ENCODE measurements at places on chromosomes 6 and 20. TPM values are rescaled to one million over a fixed set of nuclear protein-coding genes. Genes with fewer than 3 reads are reported as not detected.
A peak's percentile ranks its signal among the peaks of the same experiment; 100 is the strongest.

- no peaks in the 10 kb centered on the region for H3K36me3 ChIP-seq
- H3K27ac ChIP-seq, result no peak overlapping the region
- H3K27me3 ChIP-seq, result peaks cover 22% of the 10 kb centered on the region
- no peak overlapping the region for H3K4me3 ChIP-seq
- DNase-seq, result no peak
- H3K4me1 ChIP-seq, result peaks cover 2% of the 10 kb centered on the region
Observed at GRCh38 chr6:125759959-125760457, 10.6 kb downstream of the HEY2 start.

GRCh38 chr6:13445005-13445743 is 42.2 kb downstream of the GFOD1 start:
- DNase-seq, result peak; percentile 39
- H3K4me3 ChIP-seq, result no peak overlapping the region
- no peak overlapping the region for H3K27ac ChIP-seq
- no peaks in the 10 kb centered on the region for H3K27me3 ChIP-seq

DNA sequence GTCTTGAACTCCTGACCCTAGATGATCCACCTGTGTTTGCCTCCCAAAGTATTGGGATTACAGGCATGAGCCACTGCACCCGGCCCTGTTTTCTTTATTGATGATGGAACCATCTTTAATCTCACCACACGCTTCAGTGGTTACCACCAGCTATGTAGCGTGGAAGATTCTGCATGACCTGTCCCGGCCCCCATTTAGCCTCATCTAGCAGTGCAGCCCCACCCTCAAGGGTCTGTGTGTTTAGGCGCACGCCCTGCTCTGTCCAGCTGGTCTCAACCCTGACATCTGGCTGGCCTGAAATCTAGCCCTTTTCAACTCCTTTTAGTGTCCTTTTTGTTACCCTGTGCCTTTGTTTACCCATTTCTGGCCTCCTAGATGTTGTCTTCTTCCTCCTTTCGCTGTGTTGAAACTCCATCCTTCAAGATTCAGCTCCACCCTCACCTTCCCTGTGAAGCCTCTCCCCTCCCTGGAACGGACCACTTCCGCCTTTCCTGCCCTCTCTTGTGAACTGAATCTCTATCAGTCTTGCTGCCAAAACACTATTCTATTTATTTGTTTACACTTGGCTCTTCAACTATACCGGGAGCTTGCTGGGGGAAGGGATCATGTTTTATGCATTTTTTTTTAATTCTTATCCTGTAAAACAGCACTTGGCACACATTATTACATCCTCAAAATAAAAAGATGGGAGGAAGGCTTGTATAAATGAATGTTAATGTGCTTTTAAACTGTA is 101.0 kb upstream of the MTHFD1L start:
- no peak overlapping the region for H3K27ac ChIP-seq
- H3K4me3 ChIP-seq, result no peak overlapping the region
- H3K36me3 ChIP-seq, result no peaks in the 10 kb centered on the region
- H3K4me1 ChIP-seq, result no peaks in the 10 kb centered on the region
- DNase-seq, result no peak
- H3K27me3 ChIP-seq, result no peaks in the 10 kb centered on the region

GRCh38 chr20:35866418-35867202 is 87.7 kb downstream of the SCAND1 start:
- H3K4me3 ChIP-seq, result no peak overlapping the region
- H3K27ac ChIP-seq, result no peak overlapping the region
- H3K36me3 ChIP-seq, result peaks cover 8% of the 10 kb centered on the region
- no peak for DNase-seq
- no peaks in the 10 kb centered on the region for H3K27me3 ChIP-seq

DNA sequence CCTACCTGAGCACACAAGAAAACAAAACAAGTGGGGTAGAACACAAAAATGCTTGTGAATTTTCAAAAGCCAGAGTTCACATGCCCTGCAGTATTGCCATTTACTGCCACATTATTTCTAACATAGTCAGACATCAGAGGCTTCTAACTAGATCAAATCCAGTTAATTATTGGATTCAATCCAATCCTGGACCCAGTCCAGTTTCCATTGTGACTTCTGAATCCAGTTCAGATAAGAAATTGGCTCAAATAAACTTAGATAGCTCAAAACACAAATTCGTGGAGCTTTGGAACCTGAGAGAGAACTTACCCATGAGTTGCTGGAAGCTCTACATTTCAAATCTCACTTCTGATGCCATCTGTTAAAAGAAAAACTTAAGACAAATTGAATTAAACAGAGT is 85.2 kb upstream of the ANKEF1 start:
- H3K36me3 ChIP-seq, result no peaks in the 10 kb centered on the region
- no peak overlapping the region for H3K27ac ChIP-seq
- no peaks in the 10 kb centered on the region for H3K4me1 ChIP-seq
- H3K4me3 ChIP-seq, result no peak overlapping the region

DNA sequence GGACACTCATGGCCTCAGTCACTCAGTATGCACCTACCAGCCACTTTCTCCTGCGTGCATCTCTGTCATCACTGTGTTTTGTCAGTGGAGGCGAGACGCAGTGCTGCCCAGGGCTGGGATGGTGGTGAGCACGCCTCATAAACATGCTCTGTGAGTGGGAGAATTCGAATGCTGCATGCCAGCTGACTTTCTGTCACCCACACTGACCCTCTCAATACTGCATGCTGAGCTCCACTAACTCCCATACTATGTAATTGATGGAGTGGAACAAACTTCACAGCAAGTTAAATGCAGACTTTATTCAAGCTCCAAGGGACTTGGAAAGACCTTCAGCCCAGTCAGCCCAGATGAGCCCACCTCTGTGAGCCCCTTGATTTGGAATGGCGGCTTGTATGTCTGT is 22.7 kb upstream of the GGTLC1 start:
- no peaks in the 10 kb centered on the region for H3K36me3 ChIP-seq
- H3K27me3 ChIP-seq, result no peaks in the 10 kb centered on the region
- H3K4me1 ChIP-seq, result no peaks in the 10 kb centered on the region
- H3K27ac ChIP-seq, result no peak overlapping the region
- DNase-seq, result no peak

GRCh38 chr6:75076009-75076408 is 129.8 kb downstream of the COL12A1 start:
- H3K36me3 ChIP-seq, result no peaks in the 10 kb centered on the region
- no peaks in the 10 kb centered on the region for H3K27me3 ChIP-seq
- no peak overlapping the region for H3K4me3 ChIP-seq
- H3K27ac ChIP-seq, result no peak overlapping the region

- H3K4me1 ChIP-seq, result no peaks in the 10 kb centered on the region
- H3K4me3 ChIP-seq, result no peak overlapping the region
- H3K36me3 ChIP-seq, result no peaks in the 10 kb centered on the region
- DNase-seq, result no peak
- no peak overlapping the region for H3K27ac ChIP-seq
Observed at GRCh38 chr6:145063091-145063490, 672.2 kb downstream of the EPM2A start.

- peaks cover 37% of the 10 kb centered on the region for H3K4me1 ChIP-seq
- no peaks in the 10 kb centered on the region for H3K27me3 ChIP-seq
- no peak overlapping the region for H3K27ac ChIP-seq
- H3K4me3 ChIP-seq, result no peak overlapping the region
Observed at GRCh38 chr6:452301-453067, 60.9 kb downstream of the IRF4 start.

- no peak overlapping the region for H3K27ac ChIP-seq
- no peaks in the 10 kb centered on the region for H3K36me3 ChIP-seq
- DNase-seq, result no peak
- peak overlapping the region; percentile 53 for H3K4me3 ChIP-seq
- H3K27me3 ChIP-seq, result no peaks in the 10 kb centered on the region
Observed at GRCh38 chr20:41276317-41276751, 41.2 kb downstream of the ZHX3 start.

DNA sequence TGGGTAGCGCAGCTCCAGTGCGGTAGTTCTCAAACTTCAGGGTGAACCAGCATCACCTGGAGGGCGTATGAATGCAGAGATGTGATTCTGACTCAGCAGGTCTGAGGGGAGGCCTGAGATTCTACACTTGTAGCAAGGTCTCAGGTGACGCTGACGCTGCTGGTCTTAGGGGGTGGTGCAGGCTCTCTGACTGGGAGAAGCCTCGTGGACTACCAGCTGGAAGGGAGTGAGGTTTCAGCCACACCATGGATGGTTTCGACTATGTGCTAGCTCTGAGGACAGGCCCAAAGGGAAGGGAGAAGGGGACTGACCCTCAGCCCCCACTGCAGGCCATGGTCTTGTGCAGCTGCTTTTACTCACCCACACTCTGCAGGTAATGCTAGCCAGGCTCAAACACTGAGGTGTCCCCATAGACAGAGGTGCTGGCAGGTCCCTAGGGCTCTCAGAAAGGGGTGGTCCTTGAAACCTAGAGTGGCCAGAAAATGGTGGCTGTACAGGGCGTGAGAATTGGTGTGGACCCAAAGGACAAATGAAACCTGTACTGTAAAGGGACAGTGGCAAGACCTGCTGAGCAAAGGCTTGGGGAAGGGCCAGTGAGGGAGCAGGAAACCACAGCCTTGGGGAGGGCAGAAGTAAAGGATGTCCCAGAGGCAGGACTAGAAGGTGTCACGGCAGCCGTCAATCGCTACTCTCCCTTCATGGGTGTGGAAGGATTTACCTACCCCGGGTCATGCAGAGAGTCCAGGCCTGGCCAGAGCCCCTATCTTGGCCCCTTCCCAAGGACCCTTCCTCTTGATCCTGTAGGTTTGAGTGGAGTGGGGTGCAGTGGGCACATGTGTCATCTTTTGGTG is 52.7 kb downstream of the EBF4 start:
- no peaks in the 10 kb centered on the region for H3K36me3 ChIP-seq
- no peak overlapping the region for H3K4me3 ChIP-seq

DNA sequence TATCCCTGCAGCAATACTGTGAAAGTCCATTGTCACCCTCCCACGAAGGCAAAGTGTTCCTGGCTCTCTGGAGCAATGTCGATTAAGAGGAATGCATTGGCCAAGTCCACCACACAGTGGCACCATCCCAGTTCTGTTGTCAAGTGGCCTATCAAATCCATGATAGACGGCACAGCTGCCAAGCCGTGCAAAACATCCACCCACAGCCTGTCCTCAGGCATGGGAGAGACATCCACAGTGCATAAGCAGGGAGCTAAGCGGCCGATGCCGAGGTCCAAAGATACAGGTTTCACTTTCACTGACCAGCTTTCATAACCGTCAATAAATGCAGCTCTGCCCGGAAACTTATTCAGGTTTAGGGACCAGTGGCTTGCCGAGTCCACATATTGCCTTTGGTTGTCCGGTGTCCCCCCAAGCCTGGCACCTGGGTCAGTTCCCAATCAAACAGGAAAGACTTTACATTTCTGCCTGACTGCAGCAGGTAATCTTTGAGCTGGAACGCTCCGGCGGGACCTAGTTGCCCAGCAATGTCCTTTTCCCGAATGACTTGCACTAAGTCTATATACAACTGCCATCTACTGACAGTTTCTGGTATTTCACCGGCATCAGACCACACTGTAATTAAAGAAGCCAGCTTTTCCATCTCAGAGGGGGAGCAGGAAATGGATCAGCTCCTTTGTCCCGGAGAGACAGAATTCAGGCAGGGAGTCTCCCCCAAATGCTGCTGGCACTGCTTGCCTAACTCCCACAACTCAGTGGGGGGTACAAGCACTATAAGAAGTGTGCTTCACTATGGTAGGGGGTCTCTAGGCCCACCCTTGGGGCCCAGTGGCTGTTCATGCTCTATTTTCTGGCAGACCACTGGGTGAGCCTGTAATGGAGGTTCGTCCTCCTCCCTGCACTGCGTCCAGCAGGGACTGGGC is 6.3 kb downstream of the ZKSCAN3 start:
- H3K36me3 ChIP-seq, result no peaks in the 10 kb centered on the region
- no peaks in the 10 kb centered on the region for H3K27me3 ChIP-seq
- peak overlapping the region; percentile 80 for H3K27ac ChIP-seq
- peak overlapping the region; percentile 82 for H3K4me3 ChIP-seq

- H3K4me1 ChIP-seq, result peaks cover 2% of the 10 kb centered on the region
- DNase-seq, result no peak
- no peak overlapping the region for H3K27ac ChIP-seq
- H3K27me3 ChIP-seq, result peaks cover 26% of the 10 kb centered on the region
Observed at GRCh38 chr20:709423-709822, 33.8 kb upstream of the SCRT2 start.

DNA sequence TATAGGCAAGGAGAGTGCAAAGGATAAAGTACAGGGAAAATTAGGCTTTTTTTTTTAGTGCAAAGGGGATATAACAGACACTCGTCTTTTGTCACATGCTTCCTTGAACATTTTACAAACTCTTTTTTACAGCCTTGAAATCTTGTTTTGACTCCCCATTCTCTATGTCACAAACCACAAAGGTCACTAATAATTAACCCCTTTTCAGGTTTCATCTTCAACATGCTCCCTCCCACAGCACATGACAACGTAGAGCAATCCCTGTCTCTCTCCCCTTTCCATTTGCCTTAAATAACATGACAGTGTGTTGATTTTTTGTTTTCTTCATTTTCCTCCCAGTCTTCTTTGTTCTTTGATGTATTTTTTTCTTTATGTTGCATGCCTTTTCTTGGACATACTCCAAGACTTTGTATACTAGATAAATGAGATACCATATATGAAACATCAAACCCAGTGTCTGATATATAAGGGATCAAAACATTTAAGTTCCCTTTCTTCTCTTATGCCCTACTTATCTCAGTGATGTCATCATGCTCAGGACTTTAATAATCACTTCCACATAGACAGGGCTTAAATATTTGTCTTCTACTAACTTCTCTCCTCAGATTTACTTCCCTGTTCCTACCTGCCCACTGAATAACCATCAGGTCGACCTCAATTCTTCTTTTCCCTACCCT is 378.7 kb upstream of the HSF2 start:
- no peaks in the 10 kb centered on the region for H3K36me3 ChIP-seq
- DNase-seq, result no peak
- H3K4me3 ChIP-seq, result no peak overlapping the region

DNA sequence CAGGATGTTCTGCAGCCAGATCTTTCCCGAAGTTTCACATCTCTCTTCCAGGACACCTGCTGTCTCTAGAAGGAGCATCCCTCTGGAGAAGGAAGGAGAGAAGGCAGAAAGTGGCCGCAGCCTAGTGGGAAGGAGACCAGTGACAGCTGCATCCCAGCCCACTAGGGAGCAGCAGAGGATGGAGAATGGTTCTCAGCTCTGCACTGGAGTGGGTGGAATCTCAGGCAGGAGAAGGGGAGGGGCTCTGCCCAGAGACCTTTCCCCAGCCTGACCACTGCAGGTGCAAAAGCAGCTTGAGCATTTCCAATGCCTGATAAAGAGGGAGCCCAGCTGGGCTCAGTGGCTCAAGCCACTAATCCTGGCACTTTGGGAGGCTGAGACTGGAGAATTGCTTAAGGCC is 32.3 kb downstream of the NCR2 start:
- peaks cover 39% of the 10 kb centered on the region for H3K27me3 ChIP-seq
- no peak overlapping the region for H3K4me3 ChIP-seq
- no peak overlapping the region for H3K27ac ChIP-seq
- DNase-seq, result peak; percentile 18
- no peaks in the 10 kb centered on the region for H3K36me3 ChIP-seq

Gene CCNC
- total RNA-seq, result 72.3 TPM

Gene PSORS1C1
- not detected for total RNA-seq

Gene TMEM170B
- total RNA-seq, result 1.8 TPM

Gene CDS2
- total RNA-seq, result 34.7 TPM

Gene OPRM1
- total RNA-seq, result not detected

Gene SNAI1
- total RNA-seq, result 0.90 TPM
